ENCODE measurements at places on chromosomes 7 and 10. TPM values are rescaled to one million over a fixed set of nuclear protein-coding genes. Genes with fewer than 3 reads are reported as not detected.

GRCh38 chr10:58661336-58661735 is 148.7 kb downstream of the BICC1 start:
- DNase-seq: no peak

The INMT gene
- 0.35 TPM for polyA plus RNA-seq

DNA sequence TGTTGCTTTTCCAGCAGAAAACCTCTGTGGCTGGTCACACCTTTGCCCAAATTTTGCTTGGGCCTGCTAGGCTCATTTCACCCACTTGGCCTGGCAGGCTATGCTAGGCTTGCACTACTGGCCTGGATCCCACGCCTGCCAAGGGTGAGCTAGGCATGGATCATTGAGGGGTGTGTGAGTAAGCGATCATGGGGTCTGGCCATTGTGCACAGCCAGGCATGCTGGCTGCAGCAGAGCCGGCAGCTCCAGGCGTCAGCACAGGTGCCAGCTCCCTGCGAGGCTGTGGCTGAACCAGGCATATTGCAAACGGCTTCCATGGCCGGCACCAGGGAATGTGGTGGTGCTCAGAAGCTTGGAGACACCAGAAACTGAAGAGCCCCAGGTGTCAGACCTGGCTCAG is 19.2 kb downstream of the CFAP70 start:
- DNase-seq: no peak

The UNCX gene
- 3.7 TPM for polyA plus RNA-seq

GRCh38 chr7:134847851-134848588 is 68.6 kb downstream of the CALD1 start:
- DNase-seq: no peak

GRCh38 chr7:77687100-77687746 is 9.0 kb upstream of the RSBN1L start:
- DNase-seq: no peak

The FLNC gene
- 187 TPM for polyA plus RNA-seq

GRCh38 chr10:49387071-49387470 is 8.8 kb downstream of the DRGX start:
- no peak for DNase-seq

The CCSER2 gene
- 54.1 TPM for polyA plus RNA-seq

DNA sequence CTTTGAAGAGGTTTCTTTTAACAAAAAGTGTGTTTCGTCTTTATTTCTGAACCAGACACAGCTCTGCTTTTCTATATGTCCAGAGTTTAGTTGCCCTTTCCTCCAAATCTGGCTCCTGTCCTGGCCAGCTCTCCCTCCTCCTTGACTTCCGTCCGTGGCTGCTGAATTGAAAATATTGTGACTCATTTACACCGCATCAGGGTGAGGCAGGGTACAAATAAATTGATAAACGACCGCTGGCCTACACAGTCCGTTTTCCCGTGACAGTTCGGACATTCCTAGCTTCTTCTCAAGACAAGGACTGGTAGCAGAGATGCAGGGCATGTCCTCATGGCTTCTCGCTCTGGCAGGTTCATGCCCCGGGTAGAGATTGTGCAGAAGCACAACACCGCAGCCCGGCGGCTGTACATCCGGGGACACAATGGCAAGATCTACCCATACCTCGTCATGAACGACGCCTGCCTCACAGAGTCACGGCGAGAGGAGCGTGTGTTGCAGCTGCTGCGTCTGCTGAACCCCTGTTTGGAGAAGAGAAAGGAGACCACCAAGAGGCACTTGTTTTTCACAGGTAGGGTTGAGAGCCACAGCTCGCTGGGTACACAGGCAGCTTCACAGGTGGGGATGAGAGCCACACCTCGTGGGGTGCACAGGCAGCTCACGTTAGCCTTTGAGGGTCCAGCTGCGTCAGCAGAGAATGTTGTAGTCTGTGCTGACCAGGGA is 126.6 kb downstream of the TRRAP start:
- no peak for DNase-seq

The CLDN3 gene
- 0.81 TPM for polyA plus RNA-seq

Data from spinal cord (tissue), 10 donors.